ENCODE measurements at places on chromosomes 3 and 15.

DNA sequence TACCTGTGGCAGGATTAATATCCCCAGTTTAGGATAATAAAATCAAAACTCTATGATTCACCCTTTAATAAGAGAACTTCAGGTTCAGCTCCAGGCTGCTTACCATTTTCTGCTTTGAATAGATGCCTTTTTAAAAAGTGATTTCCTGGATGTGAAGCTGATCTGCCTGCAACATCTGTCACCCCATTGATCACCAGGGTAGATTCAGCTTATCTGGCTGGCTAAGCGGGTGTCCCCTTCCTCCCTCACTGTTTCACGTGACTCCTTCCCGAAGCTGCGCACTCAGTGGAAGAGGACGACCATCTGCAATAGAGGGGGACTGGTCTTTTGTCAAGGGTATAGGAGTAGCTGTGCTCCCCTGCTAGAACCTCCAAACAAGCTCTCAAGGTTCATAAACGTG, 128.1 kb downstream of the IL1RAP start:
- DNase-seq, result no peak

DNA sequence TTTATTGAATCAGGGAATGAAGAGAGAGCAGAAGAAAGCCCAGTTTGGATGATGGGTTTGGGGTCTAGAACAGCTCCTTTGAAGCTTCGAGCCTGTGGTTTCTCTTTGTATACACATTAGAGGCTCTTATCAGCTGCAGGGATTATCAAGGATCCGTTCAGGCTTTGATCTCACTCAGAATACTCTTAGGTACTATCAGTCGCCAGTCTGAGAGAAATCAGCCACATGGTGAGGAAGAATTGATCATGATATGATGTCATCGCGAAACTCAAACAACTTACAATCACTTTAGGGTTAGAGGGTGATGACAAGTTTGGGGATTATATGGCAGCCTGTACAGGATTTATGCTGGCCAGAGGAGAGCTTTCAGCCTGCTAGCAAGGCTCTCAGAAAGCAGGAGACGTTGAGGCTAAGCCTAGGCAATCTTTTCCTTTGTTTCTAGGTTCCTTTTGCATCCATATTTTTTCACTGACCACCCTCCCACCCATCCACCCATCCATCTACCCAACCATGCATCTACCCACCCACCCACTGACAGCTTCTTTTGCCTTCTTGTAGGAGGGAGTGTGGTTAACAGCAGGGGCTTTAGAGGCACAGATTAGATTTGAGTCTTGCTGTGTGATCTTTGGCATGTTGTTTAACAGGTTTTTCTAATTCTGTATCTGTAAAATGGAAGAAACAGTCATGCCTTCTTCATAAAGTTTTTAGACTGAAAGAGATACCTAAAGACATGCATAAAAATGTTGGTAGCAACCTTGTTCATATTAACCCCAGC, 330.4 kb upstream of the LRRFIP2 start:
- DNase-seq, result no peak

GRCh38 chr15:48928877-48929538, 34.7 kb downstream of the SHC4 start:
- DNase-seq, result no peak

GRCh38 chr3:137035631-137036030, 77.8 kb downstream of the IL20RB start:
- DNase-seq, result no peak

- DNase-seq, result no peak
These were observed 249.3 kb upstream of the FEZF2 start for GRCh38 chr3:62622553-62623174.

GRCh38 chr3:264394-265156, 68.0 kb downstream of the CHL1 start:
- no peak for DNase-seq

GRCh38 chr15:87716422-87716821, 540.1 kb downstream of the NTRK3 start:
- no peak for DNase-seq

- DNase-seq, result no peak
These were observed 674.1 kb downstream of the MECOM start for GRCh38 chr3:168989396-168989795.

GRCh38 chr3:133578548-133579191, 5.2 kb downstream of the CDV3 start:
- peak; percentile 57 for DNase-seq

- no peak for DNase-seq
These were observed 2.1 kb downstream of the RAB43 start for GRCh38 chr3:129119365-129120100.

- no peak for DNase-seq
These were observed 115.4 kb upstream of the GBE1 start for GRCh38 chr3:81876826-81877225.

DNA sequence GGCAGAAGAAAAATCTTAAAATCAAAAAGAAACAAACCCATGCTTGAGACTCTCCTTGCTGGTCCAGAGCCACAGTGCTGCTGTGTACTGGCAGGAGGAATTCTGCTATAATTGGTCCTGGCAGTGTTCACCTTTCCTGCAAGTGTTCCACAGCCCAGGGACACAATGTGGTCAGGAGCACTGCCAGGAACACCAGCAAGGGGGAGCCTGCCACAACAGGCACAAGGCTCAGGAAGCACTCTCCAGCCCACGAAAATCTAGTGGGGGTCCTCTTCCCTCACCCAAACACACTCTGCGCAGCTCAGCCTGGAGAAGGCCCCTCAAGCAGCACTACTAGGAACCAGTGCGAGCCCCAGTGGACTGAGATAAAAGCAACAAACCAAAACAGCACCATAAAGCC, 92.9 kb downstream of the UBE3A start:
- no peak for DNase-seq

DNA sequence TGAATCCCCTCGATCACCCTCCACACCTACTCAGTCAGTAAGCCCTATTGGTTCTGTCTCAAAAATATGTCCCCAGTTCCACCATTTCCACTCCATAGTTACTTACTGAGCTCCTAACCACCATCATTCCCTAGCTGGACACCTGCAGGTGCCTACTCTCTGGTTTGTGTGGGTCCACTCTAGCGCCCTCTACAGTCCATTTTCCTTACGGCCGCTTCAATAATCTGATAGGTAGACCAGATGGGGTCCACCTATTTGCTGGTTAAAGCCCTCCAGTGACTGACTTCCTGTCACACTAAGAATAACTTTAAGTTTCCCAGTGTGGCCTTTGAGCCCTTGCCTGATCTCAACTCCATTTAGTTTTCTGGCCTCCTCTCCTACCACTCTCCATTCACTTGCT, 5.0 kb downstream of the GXYLT2 start:
- no peak for DNase-seq

DNA sequence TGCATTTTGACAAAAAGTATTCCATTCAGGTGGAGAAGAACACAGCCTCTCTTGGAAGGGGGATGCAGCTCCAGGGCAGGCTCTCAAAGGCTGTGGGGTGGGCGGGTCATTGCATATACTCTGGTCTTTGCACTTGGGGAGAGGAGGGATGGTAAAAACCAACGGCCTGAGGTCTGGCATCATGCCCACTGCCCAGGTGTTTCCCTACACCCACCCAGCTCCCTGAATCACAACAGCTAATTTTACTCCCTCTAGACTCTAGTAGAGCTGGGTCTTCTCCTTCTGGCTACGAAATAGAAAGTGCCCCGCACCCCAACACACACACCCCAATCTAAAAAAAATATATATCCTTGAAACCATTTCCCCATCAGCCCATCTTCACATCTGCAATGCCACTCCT, 1.0 kb downstream of the MYLK start:
- no peak for DNase-seq

GRCh38 chr3:105502333-105502732, 135.6 kb downstream of the ALCAM start:
- DNase-seq, result no peak

- DNase-seq, result no peak
These were observed 394.1 kb upstream of the PROK2 start for GRCh38 chr3:72179107-72179464.

DNA sequence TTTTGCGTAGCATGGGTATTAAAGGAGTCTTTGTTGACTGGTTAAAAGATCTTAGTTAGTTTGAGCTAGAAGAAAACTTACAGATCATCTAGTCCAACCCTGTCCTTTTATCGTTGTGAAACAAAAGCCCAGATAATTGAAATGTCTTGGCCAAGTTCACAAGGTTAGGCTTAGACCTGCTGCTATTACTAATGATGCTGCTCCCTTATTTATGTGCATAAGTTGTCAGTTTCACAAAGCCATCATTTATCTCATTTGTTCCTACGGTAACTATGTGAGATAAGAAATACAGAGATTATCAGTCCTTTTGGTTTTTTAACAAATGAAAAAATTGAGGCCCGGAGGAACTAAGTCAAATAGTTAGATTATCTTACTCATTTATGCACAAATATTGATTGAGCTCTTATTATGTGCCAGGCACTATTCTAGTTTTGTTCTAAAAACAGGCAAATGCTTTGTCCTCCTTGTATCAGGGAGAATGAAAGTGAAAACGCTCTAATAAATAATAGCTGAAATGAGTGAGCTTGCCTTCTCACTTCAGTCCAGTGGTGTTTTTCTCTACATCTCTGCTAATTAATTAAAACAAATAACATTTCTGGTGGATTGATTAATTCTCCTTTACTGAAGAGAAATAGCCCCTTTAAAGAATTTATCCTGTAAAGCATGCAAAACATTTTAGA, 49.1 kb upstream of the TPRG1 start:
- no peak for DNase-seq

GRCh38 chr3:184347321-184348056, 10.1 kb downstream of the FAM131A start:
- no peak for DNase-seq

GRCh38 chr3:101529816-101530685, 17.0 kb upstream of the SENP7 start:
- no peak for DNase-seq

DNA sequence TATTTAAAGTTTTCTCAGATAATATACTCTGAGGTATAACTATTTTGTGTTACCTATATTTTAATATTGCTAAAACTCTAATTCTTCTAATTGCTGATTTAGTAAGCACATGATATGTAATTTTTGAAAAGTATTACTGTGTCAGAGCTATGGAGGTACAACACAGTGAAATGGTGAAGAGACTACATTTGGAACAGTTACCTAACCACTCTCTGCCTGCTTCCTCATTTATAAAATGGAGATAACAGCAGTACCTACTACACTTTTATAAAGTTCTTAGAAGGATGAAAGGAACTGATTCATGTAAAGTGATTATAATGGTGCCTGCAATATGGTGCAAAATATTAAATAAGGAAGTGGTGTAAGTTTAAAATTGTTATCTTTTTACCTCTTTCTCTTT, 16.3 kb upstream of the NEK10 start:
- DNase-seq, result no peak

GRCh38 chr15:81363276-81363675, 10.7 kb downstream of the TMC3 start:
- no peak for DNase-seq

DNA sequence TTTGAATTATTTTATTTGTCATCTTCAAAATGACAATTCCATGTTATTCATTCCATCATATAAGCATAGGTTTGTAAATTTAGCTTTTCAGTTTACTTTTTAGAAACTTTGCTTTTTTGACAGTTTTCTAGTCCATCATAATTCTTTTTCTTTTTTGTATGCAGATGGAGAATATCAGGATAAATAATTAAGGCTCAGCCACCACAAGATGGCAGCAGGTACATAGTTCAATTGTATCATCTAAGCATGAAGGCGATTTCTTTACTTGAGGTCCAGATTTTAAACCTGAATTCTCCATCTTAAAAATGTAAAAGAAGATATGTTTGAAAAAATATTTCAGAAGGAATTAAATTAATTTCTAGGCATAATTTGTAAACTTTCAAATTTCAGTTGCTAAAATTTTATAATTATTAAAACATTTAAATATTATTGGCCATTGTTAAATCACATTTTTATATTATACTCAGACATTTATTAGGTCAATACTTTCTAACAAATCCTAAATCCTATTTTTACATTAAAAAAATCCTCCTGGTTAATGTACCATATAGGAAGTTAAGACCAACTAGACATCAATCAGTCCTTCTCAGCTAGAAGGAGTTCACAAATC, 15.1 kb downstream of the PLSCR5 start:
- no peak for DNase-seq

GRCh38 chr3:71119171-71119570, 464.4 kb downstream of the FOXP1 start:
- no peak for DNase-seq

- no peak for DNase-seq
These were observed 1036.6 kb downstream of the NTRK3 start for GRCh38 chr15:87219650-87220615.

DNA sequence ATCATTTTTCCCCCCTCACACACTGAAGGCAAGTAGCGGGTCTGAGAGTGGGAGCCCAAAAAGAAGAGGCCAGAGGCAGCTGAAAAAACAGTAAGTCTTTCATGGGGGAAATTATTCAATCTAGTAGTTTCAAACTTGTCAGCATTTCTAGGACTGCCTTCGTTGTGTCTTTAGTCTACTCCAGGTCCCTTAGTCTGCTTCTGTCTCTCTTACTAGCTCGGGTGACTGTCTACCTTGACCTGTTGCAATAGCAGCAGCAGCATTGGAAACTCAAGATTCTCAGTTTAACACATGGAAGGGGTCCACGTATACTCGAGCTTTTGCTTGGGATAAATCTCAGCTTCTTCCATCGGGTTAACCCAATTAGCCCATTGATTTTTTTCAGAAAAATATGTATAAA, 28.9 kb downstream of the CHD2 start:
- no peak for DNase-seq

- DNase-seq, result no peak
These were observed 762.2 kb upstream of the ALCAM start for GRCh38 chr3:104604326-104605010.

DNA sequence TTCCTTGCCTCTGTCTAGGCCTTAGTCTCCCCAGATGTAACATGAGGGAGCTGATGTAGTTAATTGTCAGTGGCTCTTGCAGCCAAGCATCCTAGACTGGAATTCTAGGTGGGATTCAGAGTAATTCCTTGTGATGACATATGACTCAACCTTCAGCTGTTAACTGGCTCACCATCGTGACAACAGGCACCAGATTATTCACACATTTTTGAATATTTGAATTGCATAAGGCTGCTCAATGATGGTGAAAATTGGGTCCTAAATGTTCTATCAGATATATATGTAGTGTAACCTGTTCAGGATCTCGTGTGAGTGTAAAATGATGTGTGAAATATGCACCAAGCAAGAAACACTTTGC, 405.1 kb downstream of the LPP start:
- DNase-seq, result no peak

GRCh38 chr3:146546366-146546965, 2.1 kb upstream of the PLSCR1 start:
- no peak for DNase-seq

DNA sequence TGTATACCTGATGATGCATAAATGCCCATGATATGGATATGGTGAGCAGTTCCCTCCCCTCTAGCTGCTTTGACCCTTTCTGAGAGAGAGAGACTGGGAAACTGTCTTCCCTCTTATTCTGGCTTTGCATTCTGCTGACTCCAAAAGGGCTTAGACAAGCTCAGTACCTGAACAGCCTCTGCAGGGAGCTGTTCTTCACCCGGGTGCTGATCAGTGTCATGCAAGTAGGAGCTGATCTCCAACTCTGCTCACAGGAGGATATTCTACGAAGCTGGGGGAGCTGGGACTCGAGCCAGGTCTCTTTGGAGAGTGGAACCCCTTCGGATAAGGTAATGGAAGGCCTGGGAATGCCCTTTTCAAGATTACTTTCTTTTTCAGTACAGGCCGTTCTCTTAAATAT, 237.1 kb downstream of the RYR3 start:
- DNase-seq, result no peak

All from activated CD8-positive, alpha-beta memory T cell treated with anti-CD3 and anti-CD28 coated beads for 24 hours (primary cell).